ENCODE measurements at places on chromosomes 11 and 22.

DNA sequence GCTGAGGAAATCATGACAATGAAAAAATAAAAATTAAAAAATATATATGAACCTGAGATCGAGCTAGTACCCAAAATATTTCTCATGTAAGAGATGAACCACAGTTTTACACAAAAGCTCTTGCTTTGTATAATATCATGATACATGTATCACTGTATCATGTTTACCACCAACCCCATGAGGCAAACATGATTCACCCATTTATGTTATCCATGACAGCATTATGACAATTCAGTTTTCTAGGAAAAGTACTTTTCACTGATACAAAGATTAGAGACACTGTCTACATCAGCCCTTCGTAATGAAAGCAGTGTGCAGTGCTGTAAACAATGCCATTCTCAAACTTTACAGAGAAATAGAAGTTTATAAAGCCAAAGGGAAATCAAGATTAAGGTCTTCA is 852.5 kb upstream of the LRRC4C start:
- DNase-seq, result no peak

GRCh38 chr11:101226617-101227016 is 97.0 kb upstream of the PGR start:
- DNase-seq, result no peak

GRCh38 chr11:117626576-117626975 is 170.4 kb downstream of the DSCAML1 start:
- DNase-seq, result no peak

- DNase-seq, result no peak
Measured at GRCh38 chr22:25216230-25216629, 3.2 kb upstream of the CRYBB2 start.

DNA sequence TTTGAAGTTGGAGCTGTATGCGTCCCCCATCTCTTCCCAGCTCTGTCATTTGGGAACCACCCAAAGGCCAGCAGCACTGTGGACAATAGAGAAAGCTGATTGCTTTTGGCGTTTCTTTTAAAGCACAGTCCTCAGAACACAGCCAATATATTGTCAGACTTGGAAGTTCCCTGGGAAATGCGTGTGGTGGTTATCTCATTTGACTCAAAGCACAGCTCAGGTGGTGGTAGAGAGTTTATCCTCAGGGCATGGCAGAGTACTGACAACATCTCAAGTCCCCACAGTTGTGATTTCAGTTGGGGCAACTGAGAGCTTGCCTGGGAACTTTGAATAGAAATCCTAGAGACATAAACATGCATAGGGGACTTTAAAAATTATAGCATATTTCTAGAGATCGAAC is 601.3 kb downstream of the ETS1 start:
- DNase-seq, result no peak

Data from T-helper 2 cell treated with Interferon-gamma antibody and Interleukin-4, amounts not matched to agents 5 μg/mL and 100 μg/mL, for 36 hours (primary cell).